ENCODE measurements at places on chromosomes 11 and 22.

- no peak for DNase-seq
These were observed 12.7 kb upstream of the TNNT3 start for GRCh38 chr11:1906611-1907423.

DNA sequence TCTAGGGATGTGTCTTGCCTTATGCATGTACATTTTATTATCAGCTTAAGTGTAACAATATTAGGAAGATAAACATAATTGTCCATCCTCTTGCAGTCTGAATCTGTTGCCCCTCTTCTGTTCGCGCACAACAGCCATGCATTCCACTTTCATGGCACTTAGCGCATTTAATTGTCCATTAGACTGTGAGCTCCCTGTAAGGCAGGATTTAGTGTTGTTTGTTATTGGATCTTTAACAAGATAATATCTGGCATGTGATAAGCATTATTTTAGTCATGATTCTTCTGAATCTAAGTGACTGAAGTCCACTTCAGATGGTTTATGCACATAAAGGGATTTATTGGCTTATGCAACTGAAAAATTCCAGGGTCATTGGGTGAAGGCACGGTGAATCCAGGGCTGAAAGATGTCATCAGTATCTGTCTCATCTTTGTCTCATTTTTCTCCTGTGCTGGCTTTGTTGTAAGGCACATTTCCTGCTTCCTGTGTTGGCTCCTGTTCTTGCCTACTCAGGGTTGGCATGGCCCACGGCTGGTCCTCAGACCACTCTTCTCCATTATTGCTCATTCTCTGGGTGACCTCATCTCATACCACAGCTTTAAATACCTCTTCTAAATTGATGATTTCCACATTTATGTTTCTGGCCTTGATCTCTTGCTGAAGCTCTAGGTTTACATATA, 37.6 kb downstream of the ATXN10 start:
- DNase-seq: no peak

DNA sequence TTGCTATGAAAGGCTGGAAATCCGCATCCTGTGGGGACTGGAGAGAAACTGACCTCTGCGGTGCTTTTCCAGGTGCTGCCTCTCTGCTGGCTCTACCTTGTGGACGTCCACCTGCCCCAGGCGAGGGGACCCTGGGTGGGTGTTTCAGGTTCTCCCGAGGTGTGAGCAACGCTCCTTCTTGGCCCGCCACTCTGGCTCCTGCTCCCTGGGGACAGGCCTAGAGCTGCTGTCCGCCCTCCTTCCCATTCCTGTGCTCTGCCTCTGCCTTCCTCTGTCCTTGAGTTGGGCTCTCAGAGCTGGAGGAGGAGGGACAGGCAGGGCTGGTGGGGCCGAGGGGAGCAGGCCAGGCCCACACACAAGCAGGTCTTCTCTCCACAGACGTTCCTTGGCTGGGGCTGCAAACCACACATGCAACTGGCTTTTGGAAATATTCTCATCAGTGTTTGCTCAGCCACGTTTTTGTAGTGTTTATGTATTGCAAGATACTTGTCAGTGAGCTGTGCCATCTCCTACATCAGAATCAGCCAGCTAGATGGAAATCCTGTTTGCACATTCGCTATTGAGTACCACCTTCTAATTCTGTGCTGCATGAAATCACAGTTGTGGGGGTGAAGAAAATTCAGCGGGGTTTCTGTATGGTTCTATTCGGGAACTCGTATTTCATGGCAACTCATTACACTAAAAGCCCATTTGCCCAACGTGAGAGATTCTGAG, 1115.0 kb downstream of the BRD1 start:
- no peak for DNase-seq

DNA sequence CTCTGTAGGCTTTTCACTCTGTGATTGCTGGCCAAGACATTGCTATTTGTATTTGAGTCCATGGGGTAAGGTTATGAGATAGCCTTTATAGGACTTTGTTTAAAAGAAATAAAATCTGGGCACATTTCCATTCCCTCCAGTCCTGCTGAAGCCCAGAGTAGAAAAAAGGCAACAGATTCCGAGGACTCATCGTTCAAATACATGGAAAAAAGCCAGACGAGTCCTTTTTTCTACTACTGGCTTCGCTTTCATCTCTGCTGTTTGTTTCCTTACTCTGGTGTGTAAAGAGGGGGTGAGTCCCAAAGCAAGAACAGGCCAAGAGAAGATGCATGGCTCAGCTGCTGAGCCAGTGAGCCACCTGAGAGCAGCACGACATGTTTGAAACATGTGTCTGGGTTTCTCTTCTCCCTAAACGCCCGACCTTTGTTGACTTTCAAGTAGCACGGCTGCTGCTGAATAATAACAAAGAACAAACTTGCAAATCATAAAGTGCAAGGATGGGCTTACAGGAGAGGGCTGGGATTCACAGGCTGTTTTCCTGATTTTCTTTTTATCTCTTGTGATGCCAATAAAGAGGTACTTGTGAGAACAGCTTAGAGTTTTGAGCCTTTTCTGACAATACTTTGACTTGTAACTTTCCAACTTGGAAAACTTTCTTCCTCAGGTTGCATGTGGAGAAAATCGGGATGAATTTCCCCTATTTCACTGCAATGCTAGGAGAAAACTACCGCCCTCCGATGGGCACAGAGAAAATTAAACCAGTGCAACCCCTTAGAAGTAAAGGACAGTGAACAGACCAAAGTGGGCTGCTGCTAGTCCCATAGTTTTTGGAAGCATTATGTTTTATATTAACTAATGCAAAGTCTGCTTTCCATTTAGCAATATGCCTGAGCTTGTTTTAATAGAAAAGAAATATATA, 195.2 kb upstream of the RAG2 start:
- DNase-seq: no peak
